ENCODE measurements at places on chromosomes 5 and 9.

DNA sequence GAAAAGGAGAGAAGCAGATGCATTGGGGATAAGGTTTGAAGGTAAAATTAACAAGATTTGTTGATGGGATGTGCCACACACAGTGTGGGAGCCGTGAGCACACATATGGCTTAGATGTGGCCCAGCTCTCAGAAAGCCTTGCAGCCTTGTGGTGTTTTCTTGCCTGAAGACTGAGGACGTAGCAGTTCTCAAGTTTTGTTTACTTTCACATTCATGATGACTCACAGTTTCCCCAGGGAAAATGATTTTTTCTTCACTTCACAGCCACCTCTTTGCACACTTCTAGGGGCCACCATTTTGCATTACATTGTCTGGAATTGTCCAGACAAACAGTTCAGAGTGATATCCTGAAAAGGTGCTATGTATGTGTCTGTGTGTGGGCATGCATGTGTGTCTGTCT, 126.2 kb downstream of the BASP1 start:
- peak; percentile 86 for DNase-seq

DNA sequence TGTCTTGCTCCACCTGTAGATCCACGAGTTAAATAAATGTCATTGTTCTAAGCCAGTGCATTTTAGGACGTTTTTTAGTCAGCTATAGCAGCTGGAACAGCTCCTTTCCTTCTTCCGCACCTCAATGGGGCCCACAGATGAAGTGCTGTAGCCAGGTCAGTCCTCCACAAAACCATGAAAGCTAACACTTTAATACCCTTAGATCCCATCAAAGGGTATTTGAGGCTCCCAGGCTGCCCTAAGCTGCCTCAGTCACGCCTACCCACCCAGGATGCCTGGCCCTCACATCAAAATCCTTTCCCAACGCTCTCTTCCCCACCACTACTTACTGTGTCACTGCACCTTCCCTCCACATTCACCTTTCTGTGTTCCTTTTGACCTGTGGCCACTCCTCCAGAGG, 44.1 kb upstream of the ACO1 start:
- DNase-seq = no peak

- no peak for DNase-seq
These were observed 71.7 kb downstream of the ZNF462 start for GRCh38 chr9:106934442-106935238.

GRCh38 chr5:60148366-60148765, 254.8 kb upstream of the PDE4D start:
- peak; percentile 61 for DNase-seq

DNA sequence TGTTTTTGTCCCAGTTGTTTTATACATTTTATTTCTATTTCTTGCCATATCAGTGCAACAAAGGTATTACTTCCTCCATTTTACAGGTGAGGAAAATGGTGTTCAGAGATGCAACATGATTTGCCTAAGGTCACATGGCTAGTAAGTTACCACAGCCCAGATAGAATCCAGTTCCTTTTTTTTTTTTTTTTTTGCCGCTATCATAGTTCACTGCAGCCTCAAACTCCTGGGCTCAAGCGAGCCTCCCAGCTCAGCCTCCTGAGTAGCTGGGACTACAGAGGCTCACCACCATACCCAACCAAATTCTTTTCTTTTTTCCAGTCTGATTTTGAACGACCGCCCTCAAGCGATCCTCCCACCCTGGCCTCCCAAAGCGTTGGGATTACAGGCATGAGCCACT, 480 bp upstream of the CCDC69 start:
- no peak for DNase-seq

GRCh38 chr9:134449180-134449916, 123.1 kb downstream of the RXRA start:
- peak; percentile 93 for DNase-seq
